Stimulated activated CD4-positive, alpha-beta T cell treated with anti-CD3 and anti-CD28 coated beads, Interleukin-12 subunit alpha, Interleukin-12 subunit beta, amount 100 ng/mL, for 24 hours (primary cell): ENCODE measurements at places on chromosomes 1 and 21.

- no peak for DNase-seq
Observed at GRCh38 chr1:58852731-58853485, 69.1 kb upstream of the JUN start.

GRCh38 chr1:208240662-208241355 is 3.4 kb downstream of the PLXNA2 start:
- DNase-seq: no peak

DNA sequence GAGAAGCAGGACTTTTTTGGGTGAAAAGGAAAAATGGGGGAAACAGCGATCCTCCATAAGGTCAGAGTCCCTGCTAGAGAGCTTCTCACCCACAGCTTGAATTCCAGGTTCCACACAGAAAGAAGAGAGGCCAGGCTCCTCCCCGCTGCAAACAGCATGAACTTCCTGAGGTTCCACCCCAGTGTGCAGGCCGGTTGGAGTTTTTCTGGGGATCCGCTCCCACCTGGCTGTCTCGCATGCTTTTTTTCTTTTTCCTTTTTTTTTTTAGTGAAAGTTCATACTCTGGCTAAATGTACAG is 595.1 kb upstream of the ZP4 start:
- DNase-seq: no peak

DNA sequence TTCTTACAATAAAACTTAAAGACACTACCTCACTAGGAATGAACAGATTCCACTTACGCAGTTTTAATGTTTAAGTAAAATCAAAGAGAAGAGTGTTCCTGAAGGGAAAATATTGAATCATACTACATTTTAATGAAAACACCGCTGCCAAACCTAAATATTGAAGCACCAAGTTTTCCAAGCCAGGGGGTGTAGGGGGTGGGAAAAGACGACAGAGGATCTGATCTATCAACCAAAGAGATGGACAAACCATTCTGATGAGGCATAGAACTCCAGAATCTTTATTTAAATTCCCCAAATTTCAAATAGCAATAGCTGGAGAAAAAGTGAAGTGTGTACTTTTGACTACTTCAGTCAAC is 1.2 kb downstream of the ELK4 start:
- no peak for DNase-seq

GRCh38 chr21:41848958-41849580 is 30.1 kb downstream of the PRDM15 start:
- DNase-seq: no peak

DNA sequence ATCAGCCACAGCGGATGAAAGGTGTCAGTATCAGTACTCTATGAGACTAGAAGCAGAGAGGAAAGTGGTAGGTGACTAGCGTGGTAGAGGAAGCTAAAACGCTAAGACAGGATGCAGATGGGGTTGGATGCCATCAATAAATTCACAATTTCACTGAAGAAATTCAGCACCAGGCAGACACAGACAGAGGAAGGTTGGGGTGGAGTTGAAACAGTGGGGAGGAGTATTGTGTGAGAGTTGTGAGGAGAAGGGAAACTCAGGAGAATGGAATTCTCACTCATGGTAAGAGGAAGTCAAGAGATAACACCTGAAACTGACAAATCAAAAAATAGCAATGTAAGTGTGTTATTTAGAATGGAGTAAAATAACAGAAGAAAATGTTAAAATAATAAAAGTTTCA is 208.5 kb upstream of the DAB1 start:
- no peak for DNase-seq

GRCh38 chr1:73564294-73564693 is 633.7 kb downstream of the LRRIQ3 start:
- DNase-seq: no peak

DNA sequence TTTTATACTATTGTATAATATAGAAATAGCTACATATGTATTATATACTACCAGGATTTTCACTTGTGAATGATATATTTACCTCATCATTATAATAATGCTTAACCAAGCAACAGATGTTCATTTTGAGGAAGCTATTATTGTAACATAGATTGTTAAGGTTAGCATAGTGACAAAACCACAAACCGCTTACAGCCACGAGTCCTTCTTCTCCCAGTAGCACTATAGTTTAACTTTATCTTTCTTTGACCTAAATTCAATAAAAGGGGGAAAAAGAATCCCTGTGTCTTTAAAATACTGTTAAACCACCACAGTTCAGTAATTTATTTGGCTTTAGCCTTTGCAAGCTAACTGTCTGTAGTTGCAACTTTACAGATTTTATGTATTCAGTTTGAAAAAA is 1039.4 kb upstream of the B3GALT2 start:
- DNase-seq: no peak

GRCh38 chr1:65953170-65953569 is 160.5 kb downstream of the PDE4B start:
- DNase-seq: no peak

- no peak for DNase-seq
Observed at GRCh38 chr21:14454016-14455009, 71.4 kb upstream of the HSPA13 start.

DNA sequence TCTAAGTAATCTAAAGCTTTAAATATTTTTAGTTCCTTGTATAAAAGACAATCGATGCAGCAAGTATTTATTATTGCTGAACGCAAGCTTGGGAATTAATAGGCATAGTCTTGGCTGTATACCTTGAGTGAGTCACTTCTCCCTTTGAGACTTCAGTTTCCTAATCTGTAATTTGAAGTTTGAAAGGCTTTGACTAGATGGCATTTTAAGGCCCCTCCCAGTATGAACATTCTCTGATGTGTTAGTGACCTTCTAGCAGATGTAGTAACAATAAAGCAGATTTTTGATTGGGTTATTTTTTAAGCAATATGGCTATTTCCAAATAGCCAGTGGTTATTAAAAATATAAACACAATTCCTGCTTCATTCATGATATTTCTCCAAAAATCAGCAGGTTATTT is 58.2 kb downstream of the DUSP10 start:
- no peak for DNase-seq

GRCh38 chr1:7536891-7537591 is 234.1 kb upstream of the VAMP3 start:
- no peak for DNase-seq

- DNase-seq: no peak
Observed at GRCh38 chr1:50098591-50099021, 10.1 kb upstream of the ELAVL4 start.

DNA sequence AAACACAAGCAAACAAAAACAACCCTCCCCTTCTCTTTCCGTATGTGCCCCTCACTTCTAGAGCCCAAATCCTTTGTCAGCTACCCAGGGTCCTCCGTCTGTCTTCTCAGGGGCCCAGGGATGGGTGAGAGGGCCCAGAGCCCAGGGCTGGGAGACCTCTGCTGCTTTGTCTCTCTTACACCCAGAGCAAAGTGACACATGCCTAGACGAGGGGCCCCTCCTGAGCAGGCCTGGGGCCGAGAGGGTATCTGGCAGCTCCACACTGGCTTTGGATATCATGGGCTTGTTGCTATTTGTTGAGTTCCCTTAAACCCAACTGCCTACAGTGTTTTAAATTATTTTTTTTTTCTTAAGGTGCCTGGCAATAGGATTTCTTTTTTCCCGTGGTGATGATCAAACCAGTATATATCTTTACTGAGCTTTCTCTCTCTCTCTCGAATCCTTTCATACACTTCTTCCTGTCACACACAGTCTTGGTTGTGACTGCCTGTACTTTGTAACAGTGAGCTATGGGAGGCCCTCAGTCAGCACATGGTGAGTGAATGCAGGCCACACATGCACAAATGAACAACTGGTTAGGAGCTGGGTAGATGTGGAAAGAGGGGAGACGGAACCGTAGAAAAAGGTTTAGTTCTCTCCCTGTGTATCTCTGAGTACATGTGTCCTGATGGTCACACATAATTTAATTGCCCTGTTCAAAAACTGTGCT is 14.5 kb downstream of the RASSF5 start:
- DNase-seq: no peak

DNA sequence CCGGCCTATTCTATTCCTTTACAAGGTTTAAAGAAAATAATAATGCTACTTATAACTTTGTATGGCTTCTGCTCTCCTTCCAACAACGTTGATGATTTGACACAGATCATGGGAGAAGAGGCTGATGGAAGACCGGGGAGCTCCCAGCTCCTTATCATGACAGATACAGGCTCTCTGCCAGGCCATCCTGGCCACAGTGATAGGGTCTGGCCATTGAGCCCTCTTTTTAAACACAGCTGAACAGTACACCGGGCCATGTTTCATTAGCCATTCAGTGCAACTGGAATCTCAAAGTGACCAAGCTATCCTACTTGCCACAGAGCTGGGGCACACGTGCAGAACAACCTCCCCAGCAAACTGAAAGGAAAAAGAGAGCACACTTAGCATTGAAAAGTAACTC is 34.9 kb downstream of the DNAJC11 start:
- DNase-seq: no peak

GRCh38 chr1:172480431-172480830 is 36.6 kb upstream of the PIGC start:
- no peak for DNase-seq

GRCh38 chr1:167280912-167281311 is 60.2 kb downstream of the POU2F1 start:
- no peak for DNase-seq

- DNase-seq: no peak
Observed at GRCh38 chr21:33899199-33899598, 16.4 kb downstream of the ATP5PO start.

- no peak for DNase-seq
Observed at GRCh38 chr1:173503391-173503790, 26.3 kb downstream of the PRDX6 start.

DNA sequence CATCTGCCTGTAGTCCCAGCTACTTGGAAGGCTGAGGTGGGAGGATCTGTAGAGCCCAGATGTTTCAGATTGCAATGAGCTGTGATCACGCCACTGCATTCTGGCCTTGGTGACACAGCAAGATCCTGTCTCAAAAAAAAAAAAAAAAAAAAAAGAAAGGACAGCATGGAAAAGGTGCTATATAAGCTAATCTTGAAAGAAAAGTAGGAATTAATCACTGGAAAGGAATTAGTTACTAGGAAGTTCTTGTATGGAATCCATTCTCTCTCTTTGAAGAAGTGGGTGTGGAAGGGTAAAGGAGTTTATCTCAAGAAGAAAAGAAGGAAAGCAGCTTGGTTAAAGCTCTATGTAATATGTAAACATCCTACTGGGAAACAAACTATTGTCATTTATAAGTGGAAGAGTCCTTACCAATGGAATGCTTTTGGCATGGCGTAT is 339.2 kb downstream of the DPYD start:
- DNase-seq: no peak

DNA sequence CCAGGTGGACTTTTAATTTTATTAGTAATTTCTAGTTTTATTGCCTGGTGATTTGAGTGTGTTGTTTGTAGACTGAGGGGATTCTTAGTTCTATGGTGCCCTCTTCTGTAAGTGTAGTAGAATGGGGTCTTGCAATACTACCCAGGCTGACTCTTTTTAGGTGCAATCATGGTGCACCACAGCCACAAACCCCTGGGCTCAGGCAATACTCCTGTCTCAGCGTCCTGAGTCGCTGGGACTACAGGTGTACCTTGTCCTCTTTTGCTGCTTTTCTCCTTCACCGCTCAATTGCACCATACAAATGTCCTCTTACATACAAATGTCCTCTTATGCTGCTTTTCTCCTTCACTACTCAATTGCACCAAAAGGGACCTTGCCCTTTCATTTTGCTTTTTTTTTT is 43.1 kb downstream of the SCP2 start:
- DNase-seq: no peak

DNA sequence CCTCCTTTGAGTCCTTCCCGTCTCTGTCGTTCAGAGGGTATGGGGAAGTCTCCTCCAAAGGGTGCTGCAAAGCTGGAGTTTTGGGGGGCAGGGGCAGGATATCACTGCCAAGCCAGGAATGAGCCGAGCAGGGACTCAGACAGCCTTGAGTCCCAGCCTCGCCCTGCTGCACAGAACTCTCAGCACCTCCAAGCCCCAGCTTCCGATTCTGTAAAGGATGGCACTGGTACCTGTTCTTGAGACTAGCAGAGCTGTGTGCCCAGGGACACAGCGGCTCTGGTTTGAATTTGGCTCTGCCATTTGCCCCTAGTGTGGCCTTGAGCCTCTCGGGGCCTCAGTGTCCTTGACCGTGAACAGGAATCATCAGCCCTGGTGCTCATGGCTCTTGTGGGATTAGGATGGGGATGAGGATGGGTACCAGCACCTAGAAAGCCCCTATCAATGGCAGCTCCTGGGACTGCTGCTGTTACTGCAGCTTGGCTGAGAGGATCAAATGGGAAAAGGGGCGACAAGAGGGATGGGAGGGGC is 1.5 kb upstream of the FBLIM1 start:
- DNase-seq: no peak

DNA sequence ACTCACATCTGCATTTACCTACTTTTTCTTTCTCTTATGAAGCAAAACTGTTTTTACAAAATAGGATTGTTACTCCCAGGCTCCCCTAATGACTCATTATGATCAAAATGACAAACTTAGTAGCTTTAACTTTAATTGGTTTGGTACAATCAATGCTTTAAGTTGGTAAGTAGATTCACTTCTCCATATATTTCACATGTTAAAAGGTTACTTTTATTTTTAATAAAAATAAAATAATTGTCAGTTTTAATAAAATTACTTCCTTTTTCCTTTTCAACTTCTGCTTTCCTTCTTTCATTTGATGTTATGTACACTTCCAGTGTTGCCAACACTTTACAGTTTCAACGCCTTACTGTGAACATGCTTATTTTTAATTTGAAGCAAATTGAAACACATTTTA is 477.6 kb downstream of the SETD4 start:
- DNase-seq: no peak

GRCh38 chr1:10242811-10243210 is 32.4 kb downstream of the KIF1B start:
- no peak for DNase-seq

DNA sequence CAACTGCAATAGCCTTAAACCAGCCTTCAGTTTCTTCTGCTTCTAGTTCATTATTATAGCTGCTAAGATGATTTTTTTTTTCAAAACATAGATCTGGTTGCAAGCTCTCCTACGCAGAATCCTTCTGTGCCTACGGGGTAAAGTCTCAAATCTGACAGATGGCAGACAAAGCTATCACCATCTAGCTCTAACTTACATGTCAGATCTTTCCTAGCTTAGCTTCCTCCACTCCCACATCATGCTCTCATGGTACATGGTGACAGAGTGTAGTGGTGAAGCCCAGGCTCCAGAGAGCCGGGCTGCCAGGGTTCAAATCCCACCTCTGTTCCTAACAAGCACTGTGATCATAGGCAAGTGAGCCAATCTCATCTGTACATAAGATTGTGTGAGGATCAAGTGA is 24.2 kb upstream of the GUCA2B start:
- no peak for DNase-seq

GRCh38 chr1:12113433-12114339 is 50.6 kb downstream of the TNFRSF8 start:
- no peak for DNase-seq

GRCh38 chr1:22930240-22930912 is 42.3 kb downstream of the LACTBL1 start:
- peak; percentile 1 for DNase-seq

GRCh38 chr21:21436012-21436534 is 437.9 kb downstream of the NCAM2 start:
- DNase-seq: no peak

- DNase-seq: no peak
Observed at GRCh38 chr1:17503146-17503545, 36.4 kb upstream of the ARHGEF10L start.

GRCh38 chr1:242522304-242522945 is 2.1 kb downstream of the PLD5 start:
- DNase-seq: no peak
